ENCODE measurements at places on chromosomes 3 and 15.

DNA sequence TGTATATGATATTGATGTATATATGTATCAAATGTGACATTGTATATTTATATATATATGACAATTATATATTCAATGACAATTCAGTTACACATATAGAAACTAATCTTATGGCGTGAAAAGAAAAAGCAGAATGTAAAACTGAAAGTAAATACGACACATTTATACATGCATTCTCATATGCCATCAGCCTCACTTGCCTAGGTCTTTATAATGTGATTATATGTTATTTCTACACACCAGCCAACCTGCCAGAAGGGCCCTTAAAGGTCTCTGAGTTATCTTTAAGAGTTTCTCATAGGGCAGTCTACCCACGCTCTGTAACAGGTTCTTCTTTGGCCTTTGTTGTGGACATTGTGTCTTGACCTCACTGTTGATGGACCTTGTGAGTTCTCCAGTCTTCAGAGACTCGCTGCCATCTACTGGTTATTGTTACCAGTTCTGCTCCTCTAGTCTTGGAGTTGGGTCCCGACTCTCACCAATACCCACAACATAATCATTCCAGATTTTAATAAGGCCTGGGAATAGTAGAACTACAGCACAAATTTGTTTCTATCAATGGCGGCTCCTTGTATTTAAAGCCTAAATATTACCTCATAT, 371.5 kb upstream of the GOLIM4 start:
- no peak for DNase-seq

GRCh38 chr3:180332608-180333007, 269.4 kb upstream of the TTC14 start:
- DNase-seq: no peak

GRCh38 chr3:114231616-114232015, 5.8 kb downstream of the ZNF80 start:
- no peak for DNase-seq

DNA sequence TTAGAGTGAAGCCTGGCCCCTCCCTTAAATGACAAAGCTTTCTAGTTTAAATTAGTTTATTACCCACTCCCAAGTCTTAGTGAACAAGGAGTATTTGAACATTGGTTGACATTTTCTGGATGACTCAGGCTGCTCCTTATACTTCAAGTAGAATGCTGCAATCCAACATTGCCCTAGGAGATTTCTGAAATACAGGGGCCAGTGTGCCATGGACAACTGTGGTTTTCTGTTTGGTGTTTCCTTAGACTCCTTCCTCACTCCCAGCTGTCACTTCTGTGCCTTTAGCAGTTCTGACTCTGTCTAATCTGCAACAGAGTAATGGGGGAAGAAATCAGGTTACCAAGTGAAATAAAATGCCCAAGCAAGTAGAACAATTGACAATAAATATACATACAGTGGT, 116.1 kb upstream of the P2RY1 start:
- DNase-seq: no peak

DNA sequence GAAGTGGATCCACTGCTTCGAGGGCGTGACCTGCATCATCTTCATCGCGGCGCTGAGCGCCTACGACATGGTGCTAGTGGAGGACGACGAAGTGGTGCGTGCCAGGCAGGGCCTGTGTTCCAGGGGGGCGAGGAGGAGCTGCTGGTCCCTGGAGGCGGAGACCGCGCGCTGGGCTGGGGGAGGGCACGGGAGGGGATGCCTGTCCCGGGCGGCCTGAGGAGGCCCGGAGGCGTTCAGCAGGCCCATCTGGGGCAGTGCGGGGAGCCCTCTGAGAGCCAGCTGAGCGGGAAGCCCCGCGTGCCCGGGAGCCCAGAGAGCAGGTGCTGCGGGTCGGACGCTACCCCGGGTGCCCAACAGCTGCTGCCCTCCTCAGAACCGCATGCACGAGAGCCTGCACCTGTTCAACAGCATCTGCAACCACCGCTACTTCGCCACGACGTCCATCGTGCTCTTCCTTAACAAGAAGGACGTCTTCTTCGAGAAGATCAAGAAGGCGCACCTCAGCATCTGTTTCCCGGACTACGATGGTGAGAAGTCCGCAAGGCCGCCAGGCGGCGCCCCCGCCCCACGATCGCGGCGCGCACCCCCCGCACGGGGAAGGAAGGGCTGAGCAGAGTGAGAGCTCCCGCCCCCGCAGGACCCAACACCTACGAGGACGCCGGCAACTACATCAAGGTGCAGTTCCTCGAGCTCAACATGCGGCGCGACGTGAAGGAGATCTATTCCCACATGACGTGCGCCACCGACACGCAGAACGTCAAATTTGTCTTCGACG, 2.9 kb downstream of the GNAT1 start:
- peak; percentile 16 for DNase-seq

GRCh38 chr3:73271-73670, 123.3 kb upstream of the CHL1 start:
- no peak for DNase-seq

DNA sequence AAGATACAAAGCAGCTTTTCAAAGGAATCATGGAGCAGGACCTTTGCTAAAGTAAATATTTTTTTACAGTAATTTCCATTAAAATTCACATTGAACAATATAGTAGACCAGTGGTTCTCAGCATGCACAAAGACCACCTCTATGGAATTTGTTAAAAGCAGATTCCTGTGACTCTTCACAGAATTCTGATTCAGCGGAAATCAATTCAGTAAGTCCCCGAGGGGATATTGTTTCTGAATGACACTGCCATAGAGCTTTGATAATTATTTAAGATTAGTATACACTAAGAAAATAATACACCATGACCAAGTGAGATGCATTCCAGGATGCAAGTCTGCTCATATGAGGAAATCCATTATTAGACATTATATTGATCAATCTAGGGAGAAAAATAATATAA, 161.9 kb upstream of the TNIK start:
- DNase-seq: no peak

- DNase-seq: no peak
Observed at GRCh38 chr15:29631076-29632070, 190.9 kb downstream of the TJP1 start.

- peak; percentile 31 for DNase-seq
Observed at GRCh38 chr15:64046421-64047153, at the start of gene DAPK2. DAPK2 (minus strand) TSS chr15:64046485; CDS start chr15:64040261, 6,224 bp downstream.

DNA sequence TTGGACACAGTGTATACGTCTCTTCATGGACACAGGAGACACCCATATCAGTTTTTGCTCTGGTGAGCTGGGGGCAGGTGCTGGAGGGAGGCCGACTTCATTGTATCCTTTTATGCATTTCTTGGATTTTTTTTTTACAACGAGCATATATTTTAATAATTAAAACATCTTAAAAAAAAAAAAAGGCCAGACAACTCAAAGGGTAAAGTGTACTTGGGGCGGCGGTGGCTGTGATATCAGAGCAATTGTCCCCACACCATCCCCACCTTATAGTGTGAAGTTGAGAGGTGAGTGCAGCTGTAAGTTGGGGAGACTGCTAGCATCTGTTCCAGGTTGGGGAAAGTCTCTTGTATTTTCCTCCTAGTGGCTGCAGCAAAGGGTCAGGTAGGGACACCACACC, 12.0 kb upstream of the PLXNA1 start:
- DNase-seq: no peak

DNA sequence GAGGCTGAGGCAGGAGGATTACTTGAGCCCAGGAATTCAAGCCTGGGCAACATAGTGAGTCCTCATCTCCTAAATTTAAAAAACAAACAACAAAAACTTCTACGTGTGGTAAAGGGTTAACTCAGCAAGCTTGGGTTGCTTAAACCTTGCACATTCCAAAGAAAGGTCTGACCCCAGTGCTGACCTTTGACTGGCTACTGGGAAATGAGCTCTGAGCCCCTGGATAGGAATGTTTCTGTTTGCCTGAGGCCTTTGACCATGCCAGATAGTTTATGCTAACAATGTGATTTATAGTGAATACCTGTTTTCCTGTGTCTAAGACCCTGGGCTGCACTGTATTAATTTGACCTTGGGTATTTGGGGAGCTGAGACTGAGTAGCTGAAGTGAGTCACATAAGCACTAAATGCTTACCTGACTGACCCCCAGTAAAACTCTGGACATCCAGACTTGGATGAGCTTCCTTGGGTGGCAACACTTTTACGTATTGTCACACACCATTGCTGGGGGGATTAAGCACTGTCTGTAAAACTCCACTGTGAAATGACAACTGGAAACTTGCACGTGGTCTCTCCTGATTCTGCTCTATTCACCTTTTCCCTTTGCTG, 20.7 kb downstream of the TCAIM start:
- DNase-seq: no peak

DNA sequence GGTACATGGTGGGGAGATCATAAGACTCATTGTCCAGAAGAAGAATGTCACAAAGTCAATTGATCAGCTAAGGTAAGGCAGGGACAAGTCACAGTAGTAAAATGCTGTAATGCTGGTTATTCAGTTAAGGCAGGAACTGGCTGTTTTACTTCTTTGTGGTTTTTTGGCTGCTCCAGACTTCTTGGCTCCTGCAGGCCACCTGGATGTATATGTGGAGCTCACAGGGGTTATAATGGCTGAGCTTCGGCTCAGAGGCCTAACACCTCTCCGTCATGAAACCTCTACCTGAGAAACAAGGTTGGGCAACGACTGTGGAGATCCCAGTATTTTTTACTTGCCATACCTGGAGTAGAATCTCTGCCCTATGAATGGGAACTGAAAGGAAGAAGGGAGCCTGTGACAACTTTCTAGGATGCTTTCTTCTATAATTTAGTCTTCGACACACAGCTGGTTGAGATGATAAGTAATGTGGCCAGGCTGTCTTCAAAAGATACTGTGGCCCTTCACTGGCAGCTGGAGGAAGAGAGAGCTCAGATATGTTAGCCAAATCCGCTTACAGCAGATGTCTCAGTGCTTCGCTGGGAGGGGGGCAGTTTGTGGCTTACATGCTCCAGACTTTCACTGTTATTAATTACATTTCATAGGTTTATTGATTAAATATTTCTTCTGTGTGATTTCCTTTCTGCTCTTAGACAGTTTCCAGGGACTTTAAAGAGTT, 887.8 kb downstream of the IGSF11 start:
- DNase-seq: no peak

DNA sequence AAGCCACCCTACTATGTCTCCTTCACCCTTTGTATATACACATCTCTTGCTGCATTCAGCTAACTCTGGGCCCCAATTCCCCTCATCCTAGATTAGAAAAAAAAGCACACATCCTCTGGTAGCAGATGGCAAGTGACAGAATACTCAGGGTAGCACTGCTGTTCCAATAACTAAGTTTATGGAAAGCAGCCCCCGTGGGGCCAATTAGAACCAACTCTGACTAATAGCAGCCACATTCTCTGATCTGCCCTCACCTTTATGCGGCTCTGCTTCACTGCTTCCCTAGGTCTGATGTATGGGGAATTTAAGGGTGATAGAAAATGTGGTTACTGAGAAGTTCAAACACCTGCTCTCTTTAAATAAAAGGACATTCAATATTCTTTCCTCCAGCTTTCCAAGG, 74.9 kb upstream of the SETMAR start:
- DNase-seq: no peak

DNA sequence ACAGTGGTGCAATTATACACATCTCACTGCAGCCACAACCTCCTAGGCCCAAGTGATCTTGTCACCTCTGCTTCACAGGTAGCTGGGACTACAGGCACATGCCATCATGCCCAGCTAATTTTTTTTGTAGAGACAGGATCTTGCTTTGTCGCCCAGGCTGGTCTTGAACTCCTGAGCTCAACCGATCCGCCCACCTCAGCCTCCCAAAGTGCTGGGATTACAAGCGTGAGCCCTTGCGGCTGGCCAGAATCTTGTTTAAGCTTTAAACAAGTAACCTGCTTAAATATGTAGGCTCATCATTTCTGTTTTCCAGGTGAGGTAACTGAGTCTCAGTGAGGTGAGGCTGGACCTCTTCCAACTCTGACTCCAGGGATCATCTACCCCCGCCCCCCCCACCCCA, 7.7 kb upstream of the PSTPIP1 start:
- no peak for DNase-seq

GRCh38 chr3:134543113-134543512, 57.3 kb downstream of the CEP63 start:
- DNase-seq: no peak

- DNase-seq: no peak
Observed at GRCh38 chr15:36210426-36210825, 369.0 kb upstream of the CDIN1 start.

DNA sequence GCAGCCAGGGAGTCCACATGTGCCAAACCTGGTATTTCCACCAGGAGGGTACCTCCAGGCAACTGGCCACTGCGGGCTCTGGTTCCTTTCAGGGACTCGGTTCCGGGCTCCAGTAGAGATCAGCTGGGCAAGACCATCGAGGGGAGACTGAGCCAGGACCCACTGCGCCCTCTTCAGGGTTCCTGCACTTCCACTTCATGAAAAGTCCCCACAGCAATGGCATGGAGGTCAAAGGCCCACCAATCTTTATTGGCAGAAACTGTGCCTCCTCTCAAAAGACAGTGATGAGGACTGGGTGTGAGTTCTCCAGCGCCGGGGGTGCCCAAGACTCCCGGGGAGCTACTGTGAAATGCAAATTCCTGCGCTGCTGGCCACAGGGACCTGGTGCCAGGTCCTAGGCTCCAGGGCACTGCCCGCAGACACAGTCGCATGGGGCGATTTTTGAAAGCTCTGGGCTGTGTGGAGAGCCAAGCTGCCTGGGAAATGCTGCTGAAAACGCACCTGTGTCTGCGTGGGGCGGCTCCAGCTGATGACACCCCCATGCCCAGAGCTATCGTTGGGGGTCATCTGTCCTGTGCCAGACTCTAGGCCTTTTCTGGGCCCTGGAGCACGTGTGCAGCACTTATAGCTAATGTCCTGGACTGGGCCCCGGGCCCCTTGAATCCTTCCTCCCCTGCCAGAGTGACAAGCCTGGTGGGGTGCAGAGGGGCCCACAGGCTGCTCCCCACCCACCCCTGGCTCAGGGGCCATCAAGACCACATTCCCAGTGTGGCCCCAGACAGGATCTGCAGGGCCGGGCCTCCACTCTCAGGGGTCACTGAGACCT, 144.0 kb downstream of the NSMCE3 start:
- no peak for DNase-seq

DNA sequence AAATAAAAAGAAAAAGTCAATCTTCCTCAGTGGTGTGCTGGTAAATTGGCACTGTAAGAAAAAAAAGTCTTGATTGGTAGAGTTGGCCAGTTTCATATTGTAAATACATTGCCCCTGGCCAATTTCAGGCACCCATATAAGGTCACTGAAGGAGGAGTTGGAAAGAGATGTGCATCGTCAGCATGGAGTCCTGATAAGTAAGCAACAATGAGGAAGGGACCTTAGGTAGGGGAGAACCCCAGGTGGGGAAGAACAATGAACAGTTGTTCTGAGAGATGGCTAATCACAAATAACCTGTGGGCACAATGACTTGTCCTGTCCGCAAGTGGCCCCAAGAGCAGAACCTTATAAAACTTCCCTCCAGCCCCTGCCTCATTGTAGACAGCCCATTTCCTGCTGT, 8.6 kb upstream of the CYP8B1 start:
- DNase-seq: no peak

- no peak for DNase-seq
Observed at GRCh38 chr15:100973351-100974111, 54.4 kb downstream of the LRRK1 start.

- DNase-seq: no peak
Observed at GRCh38 chr3:37934631-37935289, 55.8 kb upstream of the VILL start.

- no peak for DNase-seq
Observed at GRCh38 chr15:35854316-35854715, 308.4 kb upstream of the DPH6 start.

All from fibroblast of skin of left quadriceps (primary cell).